ENCODE measurements at places on chromosomes 7 and 10.

GRCh38 chr7:132527467-132528410 is 48.5 kb downstream of the PLXNA4 start:
- DNase-seq = no peak

GRCh38 chr7:135231686-135232085 is 2.0 kb upstream of the STRA8 start:
- DNase-seq = no peak

- DNase-seq = no peak
These were observed 63.5 kb downstream of the MGMT start for GRCh38 chr10:129530581-129530980.

DNA sequence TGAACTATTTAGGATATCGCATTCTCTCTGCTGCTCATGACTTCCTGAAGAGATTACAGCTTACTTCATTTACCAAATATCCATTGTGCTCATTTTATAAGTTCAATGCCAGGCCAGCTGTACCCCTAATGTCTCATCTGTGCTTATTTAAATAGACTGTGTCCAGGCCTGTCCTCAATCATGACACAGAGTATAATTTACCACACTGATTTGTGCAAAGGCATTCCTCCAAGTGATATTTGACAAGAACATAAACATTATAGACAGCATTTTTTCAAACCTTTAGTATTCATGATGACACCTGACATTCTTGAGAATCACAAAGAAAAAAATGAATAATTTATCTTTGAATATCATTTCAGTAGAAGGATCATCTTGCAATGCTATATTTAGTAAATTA is 260.1 kb upstream of the SEMA3D start:
- no peak for DNase-seq

DNA sequence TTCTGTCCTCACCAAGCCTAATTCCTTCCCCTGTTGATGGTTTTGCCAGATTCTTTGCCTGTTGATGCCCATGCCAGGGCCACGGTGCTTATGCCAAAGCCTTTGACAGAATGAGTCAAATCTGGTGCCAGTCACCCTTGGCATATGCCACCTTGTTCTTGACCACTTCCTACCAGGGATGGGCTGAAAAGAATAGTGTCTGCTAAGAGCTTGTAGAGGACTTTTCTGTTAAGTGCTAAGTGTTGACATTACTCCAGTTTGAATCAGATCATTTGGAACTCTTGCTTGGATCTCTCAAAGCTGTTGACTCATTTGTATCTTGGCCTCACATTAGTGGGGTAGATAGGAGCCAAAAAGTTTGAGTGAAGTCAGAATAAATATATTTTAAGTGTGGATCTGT is 661.2 kb downstream of the AUTS2 start:
- DNase-seq = no peak

DNA sequence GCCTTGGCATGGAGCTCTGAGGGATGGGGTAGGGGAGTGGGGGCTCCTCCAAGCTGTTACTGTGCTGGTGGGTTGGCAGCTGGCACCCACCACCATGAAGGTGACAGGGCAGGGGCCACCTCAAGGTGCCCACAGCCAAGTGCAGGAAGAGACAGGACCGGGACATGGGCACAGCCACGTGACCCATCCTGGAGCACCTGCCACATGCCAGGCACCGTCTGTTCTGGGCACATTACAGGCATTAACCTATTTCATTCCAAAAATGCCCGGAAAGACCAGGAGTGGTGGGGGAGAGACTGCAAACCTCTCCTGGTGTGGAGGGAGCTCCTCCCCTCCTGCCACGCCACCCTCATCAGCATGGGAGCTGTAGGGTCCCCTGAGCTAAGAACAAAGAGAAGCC is 56.7 kb downstream of the CAMK2B start:
- no peak for DNase-seq

DNA sequence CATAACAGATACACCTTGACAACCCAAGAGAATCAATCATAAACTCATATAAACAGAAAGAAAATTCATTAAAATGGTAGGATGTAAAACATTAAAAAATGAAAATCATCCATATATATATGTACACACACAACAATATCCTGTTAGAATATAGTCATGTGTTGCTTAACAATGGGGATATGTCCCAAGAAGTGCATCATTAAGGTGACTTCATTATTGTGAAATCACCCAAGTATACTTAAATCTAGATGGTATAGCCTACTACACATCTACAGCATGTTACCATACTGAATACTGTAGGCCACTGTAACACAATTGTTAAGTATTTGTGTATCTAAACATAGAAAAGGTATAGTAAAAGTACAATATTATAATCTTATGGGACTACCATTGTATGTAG is 115.8 kb upstream of the TMEM168 start:
- DNase-seq = no peak

DNA sequence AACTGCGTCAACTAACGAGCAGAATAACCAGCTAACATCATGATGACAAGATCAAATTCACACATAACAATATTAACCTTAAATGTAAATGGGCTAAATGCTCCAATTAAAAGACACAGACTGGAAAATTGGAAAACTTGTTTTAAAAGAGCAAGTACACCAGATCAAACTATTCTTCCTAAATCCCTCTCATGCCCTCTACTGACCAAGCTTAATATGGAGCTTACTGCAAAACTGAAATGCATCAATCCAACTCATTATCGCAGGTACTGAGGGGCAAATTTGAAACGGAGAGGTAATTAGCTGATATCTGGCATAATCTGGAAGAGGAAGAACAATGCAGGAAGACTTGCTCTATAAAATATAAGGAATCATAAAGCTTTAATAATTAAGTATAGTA is 1223.8 kb downstream of the NXPH1 start:
- no peak for DNase-seq

GRCh38 chr10:76459016-76459730 is 1027.7 kb downstream of the LRMDA start:
- no peak for DNase-seq

GRCh38 chr10:14810969-14811953 is 26.6 kb downstream of the CDNF start:
- no peak for DNase-seq

DNA sequence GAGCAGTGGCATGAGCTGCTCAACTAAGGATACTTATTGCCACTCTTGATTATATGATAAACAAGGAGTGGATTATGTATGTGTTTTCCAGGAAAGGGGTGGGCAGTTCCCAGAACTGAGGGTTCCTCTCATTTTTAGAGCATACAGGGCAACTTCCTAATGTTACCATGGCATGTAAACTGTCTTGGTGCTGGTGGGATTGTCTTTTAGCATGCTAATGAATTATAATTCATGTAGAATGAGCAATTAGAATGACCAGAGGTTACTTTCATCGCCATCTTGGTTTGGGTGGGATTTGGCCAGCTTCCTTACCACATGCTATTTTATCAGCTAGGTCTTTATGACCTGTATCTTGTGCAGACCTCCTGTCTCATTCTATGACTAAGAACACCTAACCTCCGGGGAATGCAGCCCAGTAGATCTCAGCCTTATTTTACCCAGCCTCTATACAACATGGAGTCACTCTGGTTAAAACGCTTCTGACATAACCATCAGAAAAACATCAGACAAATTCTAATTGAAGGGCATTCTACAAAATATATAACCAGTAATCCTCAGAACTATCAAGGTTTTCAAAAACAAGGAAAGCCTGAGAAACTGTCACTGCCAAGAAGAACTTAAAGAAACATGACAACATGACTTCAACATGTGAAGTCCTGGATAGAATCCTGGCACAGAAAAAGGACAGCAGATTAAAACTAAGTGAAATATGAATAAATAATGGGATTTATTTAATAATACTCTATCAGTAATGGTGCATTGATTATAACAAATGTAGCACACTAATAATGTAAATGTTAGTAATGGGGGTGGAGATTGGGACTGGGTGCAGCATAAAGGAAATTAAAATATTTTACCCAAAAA is 365.0 kb downstream of the SEMA3D start:
- DNase-seq = no peak

GRCh38 chr7:100974021-100974420 is 4.7 kb downstream of the MUC12 start:
- DNase-seq = no peak

DNA sequence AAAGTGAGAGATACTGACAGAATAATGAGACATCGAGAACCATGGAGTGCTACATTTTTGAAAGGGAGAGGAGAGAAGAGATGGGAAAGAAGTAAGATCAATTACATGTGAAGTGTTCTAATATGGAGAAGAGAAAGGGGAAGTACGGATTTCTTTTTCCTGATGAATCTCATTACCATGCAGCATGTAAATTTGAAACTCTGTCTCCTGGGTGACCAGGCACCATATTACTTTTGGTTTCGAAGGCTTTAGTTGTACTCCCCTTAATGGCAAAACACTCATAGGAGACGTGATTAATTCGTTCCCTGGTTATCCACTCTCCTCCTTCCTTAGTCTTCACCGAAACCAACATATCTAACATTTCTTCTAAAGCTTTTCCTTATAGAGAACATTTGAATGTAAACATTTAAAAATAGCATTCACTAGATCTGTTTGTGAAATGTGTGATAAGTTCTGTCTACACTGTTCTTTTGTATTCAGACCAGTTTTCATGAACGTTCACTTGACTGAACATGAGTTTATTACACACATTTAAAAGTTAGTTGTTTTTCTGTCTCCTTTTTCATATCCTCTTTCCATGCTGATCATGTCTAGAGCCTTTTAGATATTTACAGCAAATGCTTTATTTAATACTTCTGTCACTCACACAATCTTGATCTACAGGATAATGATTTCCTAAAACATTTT is 80.2 kb upstream of the MSRB2 start:
- DNase-seq = peak; percentile 34

DNA sequence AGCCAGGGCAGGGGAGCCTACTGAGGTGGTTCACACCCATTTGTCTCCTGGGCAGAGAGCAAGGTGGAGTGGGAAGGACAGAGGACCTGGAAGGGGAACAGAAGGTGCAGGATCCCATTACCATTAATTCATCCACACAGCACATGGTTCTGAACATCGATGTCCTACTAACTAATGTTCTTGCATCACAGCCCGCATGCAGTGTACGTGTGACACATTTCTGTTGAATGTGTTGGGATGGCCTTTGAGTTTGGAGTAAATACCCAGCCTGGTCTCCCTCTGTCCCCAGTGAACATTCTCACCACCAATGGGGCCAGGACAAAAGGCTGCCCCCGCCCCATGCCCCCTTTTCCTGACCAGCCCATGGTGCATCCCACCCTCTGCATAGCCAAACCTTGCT is 46.3 kb downstream of the FAM241B start:
- DNase-seq = no peak

DNA sequence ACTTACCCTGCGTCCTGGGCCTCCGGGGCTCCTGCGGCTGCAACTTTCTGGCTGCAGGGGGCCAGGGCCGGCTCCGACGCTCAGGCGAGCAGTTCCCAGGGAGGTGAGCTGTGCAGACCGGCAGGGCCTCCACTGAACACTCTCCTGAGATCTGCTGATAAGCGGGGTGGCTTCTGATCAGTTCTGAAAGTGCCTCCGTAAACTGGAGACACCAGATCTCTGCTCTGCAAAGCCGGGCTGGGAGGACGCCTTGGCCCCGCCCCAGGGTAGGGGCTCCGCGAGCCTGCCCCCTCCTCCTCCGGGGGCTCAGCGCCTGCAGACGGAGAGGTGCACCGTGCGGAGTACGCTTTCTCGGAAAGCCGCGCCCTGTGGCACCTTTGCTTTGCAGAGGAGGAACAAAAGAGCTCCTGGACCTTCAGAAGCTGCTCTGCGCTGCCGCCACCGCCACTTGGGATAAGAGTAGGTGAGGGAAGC is 141.3 kb upstream of the VKORC1L1 start:
- DNase-seq = no peak

GRCh38 chr10:124279882-124280281 is 138.8 kb downstream of the OAT start:
- DNase-seq = no peak

DNA sequence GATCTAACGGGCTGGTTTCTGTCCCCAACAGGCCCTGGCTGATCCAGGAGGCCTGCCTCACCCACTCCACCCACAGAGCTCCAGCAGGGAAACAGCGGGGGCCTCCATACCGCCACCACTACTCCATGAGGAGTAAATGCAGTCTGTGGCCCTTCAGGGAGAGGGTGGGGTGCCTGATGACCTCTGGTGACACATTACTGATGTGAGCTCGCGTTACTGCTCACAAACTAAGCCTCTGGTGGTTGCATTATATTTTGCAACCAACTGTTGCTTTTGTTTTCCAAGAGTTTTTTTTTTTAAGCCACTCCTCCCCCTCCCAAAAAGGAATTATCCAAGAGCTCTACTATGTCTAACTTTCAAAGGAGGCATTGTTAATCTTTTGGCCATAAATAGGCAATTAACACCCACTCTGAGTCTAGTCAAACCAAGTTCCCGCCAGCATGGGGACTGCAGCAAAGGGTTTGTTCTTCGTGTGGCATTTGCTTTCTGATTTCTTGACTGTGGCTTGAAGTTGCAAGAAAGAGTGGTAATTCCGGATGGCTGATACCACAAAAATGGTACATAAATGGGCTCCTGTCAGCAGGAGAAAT is 72.6 kb downstream of the FAM53B start:
- no peak for DNase-seq

GRCh38 chr7:21543528-21544302 is 876 bp downstream of the DNAH11 start:
- DNase-seq = no peak

- no peak for DNase-seq
These were observed 48.5 kb downstream of the GRID1 start for GRCh38 chr10:86317949-86318725.

DNA sequence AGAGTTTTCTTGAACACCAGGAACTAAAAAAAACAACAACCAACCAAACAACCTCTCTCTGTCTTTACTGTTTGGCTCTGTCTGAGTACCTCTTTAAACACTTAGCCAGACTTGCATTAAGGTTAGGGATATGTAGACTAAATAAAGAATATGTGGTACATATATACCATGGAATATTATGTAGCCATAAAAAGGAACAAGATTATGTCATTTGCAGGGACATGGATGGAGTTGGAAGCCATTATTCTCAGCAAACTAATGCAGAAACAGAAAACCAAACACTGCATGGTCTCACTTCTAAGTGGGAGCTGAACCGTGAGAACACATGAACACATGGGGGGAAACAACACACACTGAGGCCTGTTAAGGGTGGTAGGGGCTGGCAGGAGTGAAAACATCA is 116.0 kb upstream of the ANTXRL start:
- DNase-seq = no peak

DNA sequence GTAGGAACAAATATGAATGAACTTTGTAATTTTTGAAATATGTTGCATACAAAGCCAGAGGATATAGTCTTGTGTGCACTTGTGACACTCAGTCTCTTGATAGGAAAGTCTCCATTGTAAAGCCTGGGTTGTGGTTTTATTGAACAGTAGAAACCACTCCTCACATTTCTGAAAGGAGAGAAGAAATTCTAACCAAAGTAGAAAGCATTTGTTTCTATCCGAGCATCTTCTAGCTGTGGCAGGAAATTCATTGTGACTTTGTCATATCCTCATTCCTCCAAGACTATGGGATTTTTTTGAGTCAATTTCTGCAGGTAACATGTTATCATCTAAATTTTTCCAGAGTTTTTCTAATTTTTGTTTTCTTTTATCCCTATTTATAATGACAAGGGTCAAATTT is 55.5 kb upstream of the NCF1 start:
- no peak for DNase-seq
